ENCODE measurements at places on chromosomes 1 and 21.

DNA sequence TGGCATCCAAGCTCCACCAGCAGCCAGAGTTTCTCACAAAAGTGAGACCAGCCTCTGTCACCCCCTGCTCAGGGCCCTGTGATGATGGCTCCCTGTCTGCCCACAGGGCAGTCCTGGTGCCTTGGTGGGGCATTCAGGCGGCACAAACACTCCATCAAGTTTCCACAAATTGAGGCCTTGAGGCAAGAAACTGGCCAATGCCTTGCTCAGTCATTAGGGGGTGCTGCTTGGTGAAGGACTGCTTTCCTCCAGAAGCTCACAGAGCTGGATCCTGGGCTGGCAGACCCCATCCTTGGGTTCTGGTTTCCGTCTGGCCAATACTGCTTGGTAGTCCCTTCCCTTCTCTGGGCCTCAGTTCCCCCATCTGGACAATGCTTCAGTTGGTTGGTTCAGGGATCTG, 12.5 kb upstream of the AHDC1 start:
- DNase-seq, result no peak

- DNase-seq, result peak; percentile 74
Measured at GRCh38 chr1:157045250-157046218, at the start of gene ARHGEF11. TSS of gene ARHGEF11 (minus strand) at chr1:157045742. CDS start at chr1:157044330, 1,412 bp downstream.

DNA sequence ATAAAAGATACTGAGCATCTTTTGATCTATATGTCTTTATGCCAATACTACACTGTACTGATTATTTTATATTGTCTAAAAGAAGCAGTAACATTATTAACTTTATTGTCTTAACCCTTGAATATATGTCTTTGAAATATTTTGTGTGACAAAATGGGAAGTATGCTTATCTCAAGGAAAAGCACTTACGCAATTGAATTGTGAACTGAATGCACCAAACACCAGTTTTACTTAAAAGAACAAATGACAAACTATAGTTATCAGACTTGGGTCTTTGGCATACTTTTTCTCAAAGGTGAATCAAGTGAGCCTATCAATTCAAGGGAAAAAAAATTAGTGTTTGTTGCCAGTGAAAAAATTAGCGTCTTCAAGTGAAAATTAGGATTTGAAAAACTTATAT, 9.2 kb upstream of the SLC6A9 start:
- no peak for DNase-seq

DNA sequence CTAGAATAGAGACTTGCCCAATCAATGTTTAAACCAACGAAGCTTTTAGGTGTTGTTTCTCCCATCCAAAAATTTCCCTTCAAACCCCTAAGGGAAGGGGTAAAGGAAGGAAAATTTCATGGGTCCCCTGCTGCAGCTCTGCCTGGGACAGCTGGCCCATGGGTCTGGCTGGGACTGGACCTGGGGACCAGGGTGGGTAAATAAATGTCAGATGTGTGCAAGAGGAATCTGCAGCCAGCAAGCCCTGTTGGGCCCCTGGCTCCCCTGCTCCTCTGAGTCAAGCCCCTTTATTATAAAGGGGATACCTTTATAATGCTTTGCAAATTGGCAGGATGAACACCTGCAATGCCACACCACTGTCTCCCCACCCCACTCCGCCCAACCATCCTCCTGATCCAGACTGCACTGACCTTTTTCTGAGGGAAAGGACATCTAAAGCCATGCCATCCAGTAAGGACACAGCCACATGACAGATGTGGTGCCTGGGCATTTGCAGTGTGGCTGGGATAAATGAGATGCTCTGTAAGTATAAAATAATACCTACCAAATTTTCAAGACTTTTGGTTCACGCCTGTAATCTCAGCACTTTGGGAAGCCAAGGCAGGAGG, 1.9 kb upstream of the TMEM125 start:
- DNase-seq, result no peak

DNA sequence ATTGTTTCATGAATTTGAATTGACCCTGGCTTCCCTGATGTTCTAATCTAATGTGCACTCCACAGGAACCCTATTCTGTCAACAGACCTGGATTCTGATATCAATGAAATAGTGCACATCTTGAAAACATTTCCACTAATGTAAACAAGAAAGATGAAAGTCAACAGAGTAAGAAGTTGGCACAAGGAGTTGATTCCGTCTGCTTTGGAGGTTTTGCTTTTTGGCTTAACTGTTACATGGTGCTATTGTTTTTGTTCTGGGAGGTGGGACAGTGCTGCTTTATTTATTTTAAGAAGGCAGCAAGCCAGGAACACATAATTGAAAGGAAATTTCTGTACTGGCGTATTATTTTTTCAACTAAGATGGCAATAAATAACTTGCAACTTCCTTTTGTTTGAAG, 73.3 kb downstream of the LEPR start:
- no peak for DNase-seq
